Epithelial cell of esophagus (primary cell): ENCODE measurements at places on chromosomes 11 and 22.

DNA sequence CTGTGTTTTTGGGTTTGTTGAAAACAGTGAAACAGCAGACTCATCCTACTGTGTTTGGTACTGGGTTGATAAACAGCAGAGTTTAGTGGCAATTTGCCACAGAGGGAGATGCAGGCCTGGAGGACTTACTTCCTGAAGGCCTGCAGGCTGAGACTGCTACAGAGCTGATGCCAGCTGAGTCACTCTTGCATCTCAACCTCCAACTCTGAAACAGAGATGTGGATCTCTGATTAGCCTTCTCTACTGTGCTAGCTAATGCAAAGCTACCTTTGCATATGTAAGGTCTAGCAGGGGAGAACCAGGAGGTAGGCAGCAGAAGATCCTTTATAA lies 14.3 kb downstream of the ATP5MG start:
- peak; percentile 87 for DNase-seq

- DNase-seq, result peak; percentile 32
Measured at GRCh38 chr11:62217191-62217748, 8.8 kb downstream of the SCGB2A1 start.

- DNase-seq, result peak; percentile 58
Measured at GRCh38 chr11:11389238-11389637, 36.2 kb upstream of the CSNK2A3 start.

GRCh38 chr11:10923882-10924281 lies 66.0 kb upstream of the ZBED5 start:
- no peak for DNase-seq

DNA sequence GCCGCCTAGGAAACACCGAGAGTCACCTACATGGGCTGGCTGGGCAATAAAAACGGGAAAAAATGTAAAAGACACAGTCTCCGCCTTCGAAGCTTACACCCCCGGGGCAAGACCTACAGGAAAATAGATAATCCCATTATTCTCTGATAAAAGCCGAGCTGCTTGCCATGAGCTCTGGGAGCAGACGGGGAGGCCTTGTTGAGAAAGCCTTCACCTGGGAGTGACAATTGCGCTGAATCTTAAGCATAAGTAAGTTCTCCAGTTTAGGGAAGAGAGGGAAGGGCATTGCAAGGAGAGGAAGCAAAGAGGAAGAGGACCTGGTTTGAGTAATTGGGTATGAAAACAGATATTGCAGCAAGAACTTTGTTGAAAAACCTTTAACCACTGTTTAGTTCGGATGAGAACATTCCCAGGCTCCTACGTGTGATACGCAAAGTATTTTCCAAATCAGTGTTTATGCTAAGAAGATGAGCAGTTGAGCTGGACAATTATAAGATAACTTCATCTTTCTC lies 813 bp upstream of the BTBD10 start:
- peak; percentile 18 for DNase-seq

DNA sequence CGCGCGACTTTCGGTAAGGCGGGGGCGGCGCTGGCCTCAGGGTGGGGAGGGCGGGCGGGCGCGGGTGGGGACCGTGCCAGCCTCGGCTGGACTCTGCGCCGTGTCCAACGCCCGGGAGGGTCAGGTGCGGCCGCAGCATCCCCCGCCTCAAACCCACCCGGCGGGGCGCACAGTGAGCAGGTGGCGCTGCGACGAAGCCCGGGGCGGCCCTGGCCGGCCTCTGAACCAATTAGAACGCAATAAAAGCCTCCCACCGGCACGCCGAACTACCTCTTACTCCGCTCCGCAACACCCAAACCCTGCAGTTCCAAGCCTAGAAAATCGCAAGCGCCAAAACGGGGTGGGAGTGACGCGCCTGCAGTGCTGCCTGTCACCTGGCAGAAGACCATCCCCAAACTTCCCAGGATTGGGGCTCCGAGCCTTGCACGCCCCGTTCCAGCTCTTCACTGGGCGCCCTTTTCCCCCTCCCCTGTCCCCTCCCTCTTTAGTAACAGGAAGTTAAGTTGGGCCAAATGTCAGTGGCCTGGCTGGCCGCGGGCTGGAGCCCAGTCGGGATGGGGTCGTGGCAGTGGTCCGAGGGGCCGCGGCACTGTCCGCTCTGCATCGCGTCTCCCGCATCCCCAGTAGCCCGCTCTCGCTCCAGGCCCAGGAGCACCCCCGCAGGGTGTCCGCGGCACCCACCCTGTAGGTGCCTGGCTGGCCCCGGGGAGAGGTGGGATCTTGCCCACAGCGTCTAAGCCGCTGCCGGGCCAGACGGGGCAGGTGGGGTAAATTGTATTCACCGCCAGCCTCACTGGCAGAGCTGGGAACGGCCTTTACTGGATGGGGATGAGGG lies 541 bp downstream of the MICAL2 start:
- no peak for DNase-seq

DNA sequence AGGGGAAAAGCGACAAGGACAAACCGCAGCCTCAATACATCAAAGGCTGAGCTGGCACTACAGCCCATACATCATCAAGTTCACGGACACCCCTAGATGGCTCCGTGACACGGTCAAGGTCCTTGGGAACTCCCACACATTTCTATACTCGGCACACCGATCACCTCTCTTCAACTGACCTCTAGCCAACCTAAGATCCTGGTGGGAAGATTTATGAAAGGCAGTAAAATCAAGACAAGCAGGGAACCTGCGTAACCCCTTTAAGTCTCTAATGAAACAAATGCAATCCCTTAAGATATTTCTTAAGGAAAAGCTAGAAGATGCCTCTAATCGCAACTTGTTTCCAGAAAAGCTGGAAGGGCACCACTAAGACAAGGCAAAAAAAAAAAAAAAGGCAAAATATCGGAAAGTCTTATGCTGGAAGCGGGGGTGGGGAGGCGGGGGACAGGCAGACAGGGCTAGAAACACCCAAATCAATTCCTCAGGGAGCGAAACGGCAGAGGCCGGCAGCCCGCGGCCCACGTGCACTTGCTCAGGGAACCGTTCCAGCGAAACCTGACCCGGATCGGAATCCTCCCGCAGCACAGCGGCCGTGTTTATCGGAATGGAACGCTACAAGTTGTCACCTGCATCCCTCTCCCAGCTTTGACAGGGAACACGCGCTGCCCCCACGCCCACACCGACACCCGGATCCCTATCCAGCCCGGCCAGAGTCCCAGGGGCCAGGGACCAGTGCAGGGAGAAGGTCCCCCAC lies 1.4 kb downstream of the ARHGAP20 start:
- peak; percentile 37 for DNase-seq

GRCh38 chr11:11387207-11387606 lies 34.2 kb upstream of the CSNK2A3 start:
- no peak for DNase-seq

DNA sequence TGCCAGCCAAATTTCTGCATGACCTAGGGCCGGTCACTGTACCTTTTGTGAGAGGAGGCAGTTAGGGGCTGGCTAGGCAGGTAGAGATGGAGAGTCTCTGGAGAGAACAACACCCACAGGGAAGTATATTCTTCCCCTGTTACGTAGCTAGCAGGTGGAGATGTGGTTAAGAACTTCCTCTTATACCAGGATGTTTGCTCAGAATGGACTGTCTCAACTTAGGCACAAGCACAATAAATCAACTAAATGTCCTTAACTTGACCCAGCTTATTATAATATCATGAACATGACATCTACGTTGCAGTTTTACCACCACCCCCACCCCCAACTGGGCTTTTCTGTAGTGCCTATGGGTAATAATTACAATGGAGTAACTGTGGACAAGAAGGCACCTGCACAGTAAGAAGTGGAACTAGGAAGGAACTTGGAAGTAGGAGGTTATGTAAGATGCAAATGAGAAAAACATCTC lies 60.7 kb upstream of the MPEG1 start:
- DNase-seq, result no peak

- peak; percentile 83 for DNase-seq
Measured at GRCh38 chr22:22156716-22157347, 87.8 kb upstream of the VPREB1 start.

DNA sequence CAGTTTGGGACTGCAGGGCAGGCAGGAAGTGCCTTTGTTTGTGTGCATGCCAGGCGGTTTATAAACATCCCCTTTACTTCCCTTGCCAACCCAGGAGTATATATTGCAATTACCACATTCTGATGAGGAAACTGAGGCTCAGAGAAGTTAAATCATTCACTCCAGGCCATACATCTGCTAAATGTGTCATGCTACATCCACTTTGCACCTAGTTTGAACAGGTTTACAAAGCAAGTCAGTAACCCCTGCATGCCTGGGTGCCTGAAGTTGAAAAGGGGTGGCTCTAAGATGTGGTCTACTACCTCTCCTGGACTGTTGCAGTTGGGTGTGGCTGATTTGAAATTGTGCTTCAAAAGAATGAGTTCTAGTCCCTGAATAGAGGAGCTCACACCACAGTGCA lies 23.6 kb downstream of the FLI1 start:
- no peak for DNase-seq

- DNase-seq, result peak; percentile 69
Measured at GRCh38 chr11:128757235-128757711, 63.4 kb downstream of the FLI1 start.

DNA sequence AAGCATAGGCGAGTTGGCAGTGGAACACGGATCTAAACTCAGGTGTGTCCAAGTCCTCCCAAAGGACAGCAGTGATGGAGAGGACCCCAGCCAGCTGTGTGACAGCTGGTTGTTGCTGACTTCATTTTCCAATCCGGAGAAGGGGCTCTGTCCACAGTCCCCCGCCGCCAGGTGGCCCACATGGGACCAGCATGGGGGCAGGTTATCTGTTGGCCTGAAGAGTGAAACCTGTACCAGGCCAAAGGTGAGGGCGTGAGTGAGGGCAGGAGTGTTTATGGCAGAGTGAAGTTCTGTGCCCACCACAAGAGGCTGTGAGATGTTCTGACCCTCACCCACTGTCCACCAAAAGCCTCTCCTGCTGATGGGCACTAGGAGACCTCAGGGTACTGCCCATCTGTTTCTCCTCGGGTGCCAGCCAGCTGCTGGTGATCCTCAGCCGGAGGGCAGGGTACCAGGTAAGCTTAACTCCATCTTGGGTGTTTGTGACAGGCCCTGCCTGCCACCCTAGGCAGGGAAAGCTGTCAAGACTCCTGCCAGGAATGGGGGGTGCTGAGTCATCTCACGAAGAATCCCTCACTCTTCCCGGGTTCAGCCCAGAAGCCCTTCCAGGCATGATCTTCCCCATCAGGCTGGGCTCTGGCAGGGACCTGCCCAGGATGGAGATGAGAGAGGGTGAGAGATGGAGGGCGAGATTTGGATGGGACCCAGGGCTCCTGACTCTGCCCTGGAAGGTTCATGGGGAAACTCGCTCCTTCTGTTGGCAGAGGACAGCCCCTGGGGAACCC lies 15.5 kb upstream of the TAB1 start:
- peak; percentile 29 for DNase-seq

GRCh38 chr11:66012371-66012945 lies 650 bp downstream of the CST6 start:
- DNase-seq, result no peak

DNA sequence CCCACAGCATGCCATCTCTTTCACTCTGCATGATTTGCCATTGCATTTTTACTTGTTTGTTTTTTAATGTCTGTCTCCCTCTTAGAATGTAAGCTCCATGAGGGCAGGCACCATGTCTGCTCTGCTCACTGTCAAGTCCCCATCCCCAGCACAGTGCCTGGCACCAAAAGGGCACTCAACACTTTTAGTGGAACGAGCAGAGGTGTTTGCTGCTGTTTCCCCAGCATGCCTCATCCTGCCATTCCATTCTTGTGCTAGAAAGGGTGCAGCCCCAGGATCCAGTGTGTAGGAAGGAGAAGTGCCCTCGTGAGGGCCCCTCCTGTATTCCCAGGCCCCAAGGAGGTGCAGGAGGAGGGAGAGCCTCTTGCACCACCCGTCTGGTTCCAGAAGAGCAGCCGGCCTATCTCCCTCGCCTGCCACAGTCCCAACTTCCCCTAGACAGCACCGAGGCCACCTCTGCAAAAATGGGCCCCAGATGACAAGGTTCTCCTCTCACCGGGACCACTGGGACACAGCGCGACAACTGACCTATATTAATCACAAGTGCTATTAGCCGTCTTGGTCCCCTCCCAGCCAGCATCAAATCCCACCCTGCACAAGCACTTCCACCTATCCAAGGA lies 33.3 kb upstream of the CACNG2 start:
- no peak for DNase-seq

DNA sequence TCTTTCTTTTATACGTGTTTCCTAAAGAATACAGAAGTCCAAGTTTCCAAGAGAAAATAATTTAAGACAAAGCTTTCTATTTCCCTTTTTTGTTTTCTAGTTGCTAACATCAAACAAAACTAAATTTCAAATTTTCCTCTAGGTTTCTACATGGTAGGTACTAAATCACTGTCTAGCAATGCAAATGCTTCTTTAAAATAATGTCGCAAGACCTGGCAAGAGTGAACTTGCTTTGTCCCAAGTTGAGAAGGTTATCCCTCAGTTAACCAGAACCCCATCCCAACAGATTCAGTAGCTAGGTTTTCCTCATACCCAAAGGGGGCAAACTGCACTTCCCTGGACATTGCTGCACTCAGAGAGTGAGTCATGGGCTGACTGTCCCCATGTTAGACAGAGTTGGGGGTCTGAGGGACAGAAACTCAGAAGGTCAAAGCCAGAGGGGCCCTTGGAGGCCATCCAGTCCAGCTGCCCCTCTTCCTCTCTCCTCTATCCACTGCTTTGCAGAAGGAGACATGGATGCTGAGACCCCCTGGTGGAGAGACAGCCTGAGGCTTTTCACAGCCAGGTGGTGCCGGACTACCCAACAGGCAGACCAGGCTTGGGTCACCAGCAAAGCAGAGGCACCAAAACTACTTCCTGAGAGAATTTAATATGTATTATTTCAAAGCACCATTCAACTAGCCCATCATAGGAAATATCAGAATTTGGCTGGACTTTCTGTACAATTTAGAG lies 23.1 kb downstream of the OR2AT4 start:
- peak; percentile 24 for DNase-seq

- no peak for DNase-seq
Measured at GRCh38 chr11:44766972-44767278, 40.2 kb downstream of the TSPAN18 start.

DNA sequence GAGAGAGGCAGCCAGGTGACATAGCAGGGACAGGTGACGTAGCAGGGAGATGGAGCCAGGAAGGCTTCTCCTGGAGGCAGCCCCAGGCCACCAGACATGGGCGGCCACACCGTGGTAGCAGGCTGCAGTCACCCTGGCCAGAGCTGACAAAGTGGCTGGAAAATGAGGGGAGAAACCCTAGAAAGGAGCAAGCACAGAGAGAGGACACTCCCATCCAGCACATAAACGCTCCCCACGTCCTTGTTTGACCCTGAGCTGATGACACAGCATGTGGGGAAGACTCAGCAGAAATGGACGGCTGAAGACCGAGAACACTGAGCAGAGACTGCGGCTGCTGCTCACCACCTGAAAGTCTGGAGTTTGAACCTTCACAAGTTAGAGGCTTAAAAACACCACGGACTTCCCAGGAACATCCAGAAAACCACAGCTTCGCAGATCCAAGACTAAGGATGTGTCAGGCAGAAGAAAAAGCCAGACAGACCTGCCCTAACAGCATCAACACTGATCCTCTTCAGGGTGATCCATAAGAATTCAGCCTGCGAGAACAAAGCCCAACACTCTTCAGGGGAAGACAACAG lies 28.7 kb downstream of the DRD4 start:
- DNase-seq, result no peak

GRCh38 chr11:133801356-133801755 lies 44.0 kb downstream of the SPATA19 start:
- DNase-seq, result no peak
